ENCODE measurements at places on chromosomes 12 and 14.

DNA sequence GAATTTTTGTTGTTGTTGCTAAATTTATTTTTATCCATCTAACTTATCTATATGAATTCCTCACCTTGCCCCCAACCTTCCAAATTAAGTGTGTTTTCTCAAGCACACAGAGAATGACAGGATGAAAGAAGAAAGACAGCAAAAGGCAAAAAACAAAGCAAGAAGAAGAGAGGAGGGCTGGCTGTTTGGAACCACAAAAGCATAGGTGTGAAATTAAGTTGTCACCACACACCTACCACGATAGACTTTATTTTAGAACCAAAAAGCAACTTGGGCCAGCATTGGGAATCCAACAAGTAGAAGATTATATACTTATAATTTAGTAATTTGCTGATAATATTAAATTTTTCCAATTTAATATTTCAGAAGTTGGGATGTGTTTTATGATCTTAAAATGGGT is 58.7 kb upstream of the REP15 start:
- no peak for DNase-seq

DNA sequence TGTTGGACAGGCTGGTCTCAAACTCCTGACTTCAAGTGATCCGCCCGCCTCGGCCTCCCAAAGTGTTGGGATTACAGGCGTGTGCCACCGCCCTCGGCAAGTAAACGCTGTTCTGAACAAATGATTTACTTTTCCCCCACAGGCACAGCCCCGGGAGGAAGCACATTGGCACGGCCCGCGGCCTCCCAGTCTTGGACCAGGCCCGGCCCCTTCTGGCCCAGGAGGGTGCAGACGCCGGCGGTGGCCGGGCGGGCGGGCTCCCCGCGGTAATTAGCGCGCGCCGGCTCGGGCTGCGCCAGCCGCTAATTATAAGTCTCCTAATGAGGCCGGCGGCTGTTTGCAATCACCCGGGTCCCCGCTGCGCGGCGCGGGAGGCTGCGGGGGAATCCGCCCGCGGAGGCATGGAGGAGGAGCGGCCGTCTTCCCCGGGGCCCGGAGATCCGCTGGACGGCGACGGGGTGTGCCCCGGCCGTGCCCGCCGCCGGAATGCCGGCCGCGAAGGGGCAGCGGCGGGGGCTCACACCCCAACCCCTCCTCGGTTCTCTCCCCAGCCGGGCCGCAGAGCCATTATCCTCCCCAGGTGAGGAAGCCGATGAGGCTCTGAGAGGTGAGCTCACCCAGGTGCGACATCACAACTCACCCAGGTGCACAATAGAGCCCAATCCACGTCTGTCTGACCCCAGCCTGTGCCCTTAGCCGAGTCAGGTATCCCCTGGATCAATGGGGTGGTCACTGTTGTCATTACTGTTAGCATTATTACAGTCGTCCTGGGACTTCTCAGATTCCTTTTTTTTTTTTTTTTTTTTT is 3.3 kb upstream of the POP5 start:
- DNase-seq: peak; percentile 64

DNA sequence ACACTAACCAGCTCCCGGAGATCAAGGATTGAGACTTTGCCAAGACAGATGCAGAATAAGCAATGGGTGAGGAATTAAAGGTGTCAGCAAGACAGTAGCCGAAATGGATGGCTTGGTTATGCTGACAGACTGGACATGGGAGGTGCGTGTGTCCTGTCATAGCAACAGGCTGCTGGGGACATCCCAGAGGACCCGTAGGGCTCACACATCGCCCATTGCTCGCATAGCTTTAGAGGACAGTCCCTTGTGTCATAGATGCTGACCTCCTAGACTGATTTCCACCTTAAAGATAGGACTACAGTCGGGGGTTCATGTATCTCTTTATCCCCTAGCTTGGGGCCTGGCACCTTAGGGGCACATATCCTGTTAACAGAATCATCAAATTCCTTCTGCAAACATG is 324.5 kb downstream of the MED13L start:
- DNase-seq: no peak

DNA sequence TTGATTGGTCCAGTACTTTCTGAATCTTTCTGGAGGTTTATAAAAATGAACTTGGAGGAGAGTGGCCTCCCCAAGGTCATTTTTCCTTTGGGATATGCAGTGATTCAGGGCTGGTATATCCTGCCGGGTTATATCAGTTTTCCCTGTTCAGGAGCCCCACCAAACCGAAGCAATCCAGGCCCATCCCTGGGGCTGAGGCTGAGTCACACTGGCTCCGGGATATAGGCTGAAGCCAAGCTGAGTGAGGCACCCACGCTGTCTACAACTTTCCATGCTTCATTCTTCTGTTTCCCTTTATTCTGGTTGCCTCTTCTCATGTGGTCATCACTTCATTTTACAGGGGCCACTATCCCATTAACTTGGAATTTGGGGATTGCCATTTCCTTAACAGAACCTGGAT is 3.4 kb downstream of the SSPN start:
- DNase-seq: no peak
